ENCODE measurements at places on chromosomes 13 and 19. TPM values are rescaled to one million over a fixed set of nuclear protein-coding genes. Genes with fewer than 3 reads are reported as not detected.

DNA sequence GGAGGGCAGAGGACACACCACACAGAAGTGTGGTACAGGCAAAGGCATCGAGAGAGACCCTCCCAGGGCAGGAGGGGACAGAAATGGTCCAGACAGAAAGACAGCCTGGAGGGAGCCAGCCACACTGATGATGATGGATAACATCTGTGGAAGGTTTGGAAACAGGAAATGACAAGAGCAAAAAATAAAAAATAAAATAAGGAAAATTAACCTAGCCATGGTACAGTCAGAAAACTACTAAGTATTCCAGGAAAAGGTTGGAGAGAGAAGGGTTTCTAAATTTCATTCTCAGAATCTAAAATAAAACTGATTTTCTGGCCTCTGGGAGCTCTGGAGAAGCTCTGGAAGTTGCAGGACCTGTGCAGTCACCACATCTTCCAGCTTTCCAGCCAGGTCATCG is 115.2 kb upstream of the VSTM2B start:
- DNase-seq: no peak
- no peaks in the 10 kb centered on the region for H3K4me1 ChIP-seq
- no peak overlapping the region for H3K4me3 ChIP-seq
- no peaks in the 10 kb centered on the region for H3K27me3 ChIP-seq
- no peak overlapping the region for H3K27ac ChIP-seq
- no peaks in the 10 kb centered on the region for H3K36me3 ChIP-seq

- H3K4me3 ChIP-seq: no peak overlapping the region
- peak; percentile 77 for DNase-seq
- no peaks in the 10 kb centered on the region for H3K4me1 ChIP-seq
- H3K36me3 ChIP-seq: no peaks in the 10 kb centered on the region
- no peak overlapping the region for H3K27ac ChIP-seq
Measured at GRCh38 chr19:53772943-53773342, 51.2 kb downstream of the NLRP12 start.

DNA sequence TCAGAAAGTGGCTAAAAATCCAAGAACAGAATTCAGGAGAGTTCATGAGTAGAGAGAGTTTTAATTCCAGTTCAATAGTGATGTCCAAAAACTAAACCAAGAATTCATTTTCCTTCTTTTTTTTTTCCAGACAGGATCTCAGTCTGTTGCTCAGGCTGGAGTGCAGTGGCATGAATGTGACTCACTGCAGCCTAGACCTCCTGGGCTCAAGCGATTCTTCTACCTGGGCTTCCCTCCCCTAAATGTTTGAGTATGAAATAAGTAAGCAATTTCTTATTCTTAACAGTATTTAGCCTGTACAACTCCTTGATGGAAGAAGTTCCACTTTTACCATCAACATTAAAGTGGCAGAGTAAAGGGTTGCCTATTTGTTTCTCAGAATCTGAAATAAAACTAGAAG is 3.8 kb downstream of the COMMD6 start:
- H3K4me1 ChIP-seq: peaks cover 39% of the 10 kb centered on the region
- no peak overlapping the region for H3K27ac ChIP-seq
- no peak for DNase-seq
- H3K4me3 ChIP-seq: no peak overlapping the region
- no peaks in the 10 kb centered on the region for H3K27me3 ChIP-seq

GRCh38 chr19:10712045-10712444 is 5.8 kb upstream of the DNM2 start:
- no peak overlapping the region for H3K4me3 ChIP-seq
- no peak overlapping the region for H3K27ac ChIP-seq
- peaks cover 68% of the 10 kb centered on the region for H3K36me3 ChIP-seq
- peak; percentile 58 for DNase-seq
- H3K27me3 ChIP-seq: no peaks in the 10 kb centered on the region

- no peaks in the 10 kb centered on the region for H3K27me3 ChIP-seq
- H3K4me1 ChIP-seq: no peaks in the 10 kb centered on the region
- no peak overlapping the region for H3K4me3 ChIP-seq
- H3K36me3 ChIP-seq: no peaks in the 10 kb centered on the region
Measured at GRCh38 chr19:39282021-39282420, 13.8 kb downstream of the IFNL2 start.

The FPR1 gene
- 7.6 TPM for total RNA-seq

GRCh38 chr19:42122691-42123607 is 9.3 kb downstream of the POU2F2 start:
- H3K27ac ChIP-seq: no peak overlapping the region
- no peaks in the 10 kb centered on the region for H3K27me3 ChIP-seq
- no peaks in the 10 kb centered on the region for H3K36me3 ChIP-seq
- H3K4me3 ChIP-seq: peak overlapping the region; percentile 6

- H3K27me3 ChIP-seq: peaks cover 44% of the 10 kb centered on the region
- H3K36me3 ChIP-seq: peaks cover 93% of the 10 kb centered on the region
- no peak overlapping the region for H3K27ac ChIP-seq
- DNase-seq: no peak
- H3K4me1 ChIP-seq: no peaks in the 10 kb centered on the region
Measured at GRCh38 chr19:50272263-50272897, 56.8 kb downstream of the KCNC3 start.

- peaks cover 3% of the 10 kb centered on the region for H3K36me3 ChIP-seq
- no peak overlapping the region for H3K4me3 ChIP-seq
- H3K27ac ChIP-seq: no peak overlapping the region
Measured at GRCh38 chr13:98157188-98157587, 14.3 kb downstream of the FARP1 start.

GRCh38 chr13:23087880-23088279 is 92.9 kb upstream of the SGCG start:
- no peaks in the 10 kb centered on the region for H3K4me1 ChIP-seq
- H3K36me3 ChIP-seq: no peaks in the 10 kb centered on the region
- no peaks in the 10 kb centered on the region for H3K27me3 ChIP-seq
- H3K4me3 ChIP-seq: no peak overlapping the region

The KCNJ14 gene
- not detected for total RNA-seq

The SPACA4 gene
- total RNA-seq: not detected

The TMEM145 gene
- total RNA-seq: not detected

DNA sequence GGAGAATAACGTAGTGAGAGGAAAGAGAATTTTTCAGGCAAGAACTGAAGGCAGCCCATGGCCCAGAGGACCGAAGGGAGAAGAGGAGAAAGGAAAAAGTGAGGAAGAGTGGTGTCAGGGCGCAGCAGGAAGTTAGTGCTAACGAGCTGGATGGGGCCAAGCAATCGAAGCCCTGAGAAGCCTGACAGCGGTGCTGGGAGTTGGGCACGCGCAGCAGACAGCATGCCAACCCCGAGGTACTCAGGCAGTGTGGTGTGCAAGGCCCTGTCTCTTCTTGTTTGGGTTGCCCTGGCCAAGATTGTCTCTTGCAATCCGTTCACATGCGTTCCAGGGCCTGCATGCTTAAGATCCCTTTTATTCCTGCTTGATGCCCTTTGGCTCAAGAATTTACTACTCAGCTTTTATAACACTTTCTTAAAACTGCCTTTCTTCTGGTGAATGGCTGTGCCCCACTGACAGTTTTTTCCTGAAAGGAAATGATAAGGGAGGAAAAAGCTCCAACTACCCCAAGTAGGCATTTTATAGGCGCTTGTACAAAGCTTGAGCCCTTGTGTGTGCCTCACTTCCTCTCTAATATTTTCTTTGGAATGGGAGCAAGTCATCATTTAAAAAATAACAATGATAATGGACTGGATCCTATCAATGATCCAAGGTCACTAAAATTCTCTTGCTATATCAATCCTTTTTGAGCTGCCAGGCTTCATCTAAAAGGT is 115.4 kb downstream of the FLT1 start:
- H3K36me3 ChIP-seq: no peaks in the 10 kb centered on the region
- no peaks in the 10 kb centered on the region for H3K27me3 ChIP-seq
- H3K4me1 ChIP-seq: no peaks in the 10 kb centered on the region
- no peak for DNase-seq
- no peak overlapping the region for H3K27ac ChIP-seq
- no peak overlapping the region for H3K4me3 ChIP-seq
